ENCODE measurements at places on chromosomes 7 and 10.

DNA sequence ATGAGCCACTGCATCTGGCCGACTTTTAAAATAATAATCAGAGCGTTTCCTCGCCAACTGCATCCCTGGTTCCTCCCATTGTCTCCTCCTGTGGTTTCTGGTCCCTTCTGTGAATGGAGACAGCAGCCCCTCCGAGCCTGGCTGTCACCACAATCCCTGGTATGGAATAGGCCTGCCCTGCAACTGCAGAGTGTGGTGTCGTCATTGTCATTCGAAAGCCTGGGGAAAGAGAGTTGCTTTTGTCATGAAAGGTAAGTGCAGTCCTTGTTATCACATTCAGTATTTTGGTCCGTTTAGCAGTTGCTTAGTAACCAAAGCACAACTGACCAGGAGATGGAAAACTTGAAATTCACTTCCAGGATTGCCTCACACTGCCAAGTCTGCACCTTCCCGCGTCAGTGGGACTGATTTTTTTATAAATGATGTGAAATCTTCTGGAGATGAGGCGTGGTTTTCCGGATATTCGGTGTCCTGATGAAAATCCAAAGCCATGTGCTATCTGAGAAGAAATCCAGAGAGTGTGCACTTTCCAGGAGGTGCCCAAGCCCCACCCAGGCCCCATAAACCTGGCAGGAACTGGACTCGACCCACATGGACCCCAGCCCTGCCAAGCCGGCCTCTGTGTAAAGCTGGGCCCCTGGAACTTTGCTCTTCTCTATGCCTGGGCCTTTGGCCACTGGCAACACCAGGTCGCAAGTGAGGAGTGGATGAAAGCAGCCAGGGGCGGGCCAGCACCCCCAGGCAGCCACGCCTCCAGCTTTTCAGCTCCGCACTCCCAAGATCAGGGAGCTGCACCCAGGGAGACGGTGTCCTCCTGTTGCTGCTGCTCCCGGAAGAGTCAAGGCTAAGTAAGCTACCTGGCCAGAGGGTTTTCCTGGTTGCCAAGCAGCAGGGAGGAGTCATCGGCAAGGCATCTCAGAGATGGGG lies 133.7 kb upstream of the SH2B2 start:
- no peak for DNase-seq

- DNase-seq: no peak
These were observed 91.3 kb downstream of the DYNC1I1 start for GRCh38 chr7:95863623-95864022.

GRCh38 chr10:100705139-100705538 lies 40.2 kb upstream of the PAX2 start:
- no peak for DNase-seq

- DNase-seq: no peak
These were observed 9.3 kb upstream of the NRBF2 start for GRCh38 chr10:63123727-63124362.

DNA sequence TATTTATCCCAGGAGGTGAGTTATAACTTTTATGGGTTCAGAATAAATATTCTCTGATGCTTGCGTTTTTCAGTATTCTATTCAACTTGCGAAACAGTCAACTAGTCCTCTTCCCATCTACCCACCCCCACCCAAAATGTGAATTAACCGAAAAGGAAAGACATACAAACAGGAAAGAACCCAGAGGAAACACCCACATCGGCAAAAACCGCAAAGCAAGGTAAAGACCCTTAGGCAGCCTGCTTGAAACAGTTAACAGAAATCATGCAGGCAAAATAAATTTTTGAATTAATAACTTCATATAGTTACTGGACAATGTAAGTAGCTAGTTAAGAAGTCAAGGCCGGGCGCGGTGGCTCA lies 5.4 kb downstream of the ZC3HAV1 start:
- DNase-seq: no peak

- DNase-seq: no peak
These were observed 192.2 kb downstream of the SEMA3A start for GRCh38 chr7:84002348-84002747.

DNA sequence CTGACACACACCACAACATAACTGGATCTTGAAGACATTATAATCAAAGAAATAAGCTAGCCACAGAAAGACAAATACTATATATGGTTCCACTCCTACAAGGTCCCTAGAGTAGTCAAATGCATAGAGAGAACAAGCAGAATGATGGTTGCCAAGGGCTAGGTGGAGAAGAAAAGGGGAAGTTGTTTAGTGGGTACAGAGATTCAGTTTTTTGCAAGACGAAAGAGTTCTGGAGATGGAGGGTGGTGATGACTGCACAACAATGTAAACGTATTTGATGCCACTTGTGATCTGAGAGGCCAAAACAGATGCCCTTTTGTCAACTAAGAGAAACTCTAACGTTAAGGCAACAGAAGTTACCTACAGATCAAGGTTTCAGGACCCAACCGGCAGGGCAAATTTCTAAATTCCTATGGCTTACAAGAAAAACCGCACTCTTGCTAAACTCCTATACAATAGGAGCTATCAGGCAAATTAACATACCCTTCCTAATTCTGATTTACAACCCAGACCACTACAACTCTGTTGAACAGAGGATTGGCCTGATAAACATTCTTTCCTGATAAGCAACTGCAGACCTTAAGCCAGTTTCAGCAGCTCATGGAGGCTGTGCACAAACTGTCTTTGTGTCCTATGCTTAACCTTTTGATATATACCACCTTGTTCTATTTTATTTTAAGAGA lies 69.0 kb downstream of the FAM107B start:
- DNase-seq: no peak

DNA sequence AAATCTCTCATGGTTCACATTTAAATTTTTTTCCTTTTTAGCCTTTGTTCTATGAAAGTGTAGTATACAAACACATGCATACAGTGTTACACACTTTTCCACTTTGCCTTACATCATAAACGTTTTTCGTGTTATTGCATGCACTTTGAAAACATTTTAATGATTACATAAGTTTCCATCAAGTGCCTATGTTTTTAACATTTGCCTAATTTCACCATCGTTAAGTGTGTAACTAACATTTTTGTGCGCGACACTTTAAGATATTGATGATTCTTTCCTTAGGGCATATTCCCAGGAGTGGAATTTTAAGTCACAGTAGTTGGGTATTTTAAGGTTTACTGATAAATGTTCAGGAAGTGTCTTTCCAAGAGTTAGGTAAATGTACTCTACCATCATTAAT lies 1.5 kb upstream of the FRAT2 start:
- no peak for DNase-seq

- DNase-seq: no peak
These were observed 445.9 kb upstream of the LRRN3 start for GRCh38 chr7:110645060-110645459.

DNA sequence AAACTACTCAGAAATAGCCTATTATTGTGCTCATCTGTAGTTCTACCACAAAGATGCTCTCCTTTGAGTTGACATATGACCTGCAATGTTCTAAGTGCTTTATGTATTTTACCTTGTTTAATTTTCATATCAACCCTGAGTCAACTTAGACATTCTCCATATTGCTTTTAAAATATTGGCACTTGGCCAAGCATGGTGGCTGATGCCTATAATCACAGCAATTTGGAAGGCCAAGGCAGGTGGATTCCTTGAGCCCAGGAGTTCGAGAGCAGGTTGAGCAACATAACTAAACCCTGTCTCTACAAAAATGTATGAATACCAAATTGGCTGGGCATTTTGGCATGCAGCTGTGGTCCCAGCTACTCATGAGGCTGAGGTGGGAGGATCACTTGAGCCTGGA lies 50.6 kb downstream of the PRKG1 start:
- no peak for DNase-seq

GRCh38 chr10:133180965-133181639 lies 21.1 kb downstream of the KNDC1 start:
- no peak for DNase-seq

Data from activated T-helper 9 cell treated with anti-CD3 and anti-CD28 coated beads, Interleukin-2, amount 50 U/mL, for 16 hours (primary cell).